ENCODE measurements at places on chromosomes 16 and 17. TPM values are rescaled to one million over a fixed set of nuclear protein-coding genes. Genes with fewer than 3 reads are reported as not detected.

C16orf86 gene
- 2.3 TPM for total RNA-seq

ASPHD1 gene
- 6.5 TPM for total RNA-seq

ACSF3 gene
- total RNA-seq: 27.9 TPM

ADAD2 gene
- total RNA-seq: not detected

KRT12 gene
- total RNA-seq: not detected

SLC22A31 gene
- total RNA-seq: 11.1 TPM

DHRS7C gene
- not detected for total RNA-seq

SPATA32 gene
- total RNA-seq: 0.72 TPM

KSR1 gene
- total RNA-seq: 64.0 TPM

BEAN1 gene
- not detected for total RNA-seq

CA5A gene
- total RNA-seq: not detected

GOSR1 gene
- 20.5 TPM for total RNA-seq

Measured in epithelial cell of alveolus of lung (primary cell).